ENCODE measurements at places on chromosomes 11 and 22.

- DNase-seq = no peak
These were observed 313.0 kb downstream of the BRD1 start for GRCh38 chr22:49514641-49515040.

DNA sequence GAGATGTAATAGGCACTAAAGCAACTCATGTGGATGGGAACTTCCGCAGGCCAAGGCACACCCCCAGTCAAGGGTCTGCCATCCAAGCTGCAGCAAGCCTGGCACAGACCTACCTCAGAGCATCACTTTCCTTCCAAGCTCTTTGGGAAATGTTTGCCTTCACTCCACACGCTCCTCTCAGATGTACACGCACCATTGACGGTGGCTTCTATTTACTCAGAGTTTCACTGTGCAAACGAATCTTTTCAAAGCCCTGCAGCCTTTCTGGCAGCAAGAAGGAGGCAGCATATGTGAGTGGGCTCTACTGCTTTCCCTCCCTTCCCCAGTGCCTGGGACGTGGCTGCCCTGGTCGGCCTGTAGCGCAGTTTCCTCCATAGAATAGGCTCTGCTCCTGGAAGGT is 60.9 kb upstream of the USP47 start:
- no peak for DNase-seq

DNA sequence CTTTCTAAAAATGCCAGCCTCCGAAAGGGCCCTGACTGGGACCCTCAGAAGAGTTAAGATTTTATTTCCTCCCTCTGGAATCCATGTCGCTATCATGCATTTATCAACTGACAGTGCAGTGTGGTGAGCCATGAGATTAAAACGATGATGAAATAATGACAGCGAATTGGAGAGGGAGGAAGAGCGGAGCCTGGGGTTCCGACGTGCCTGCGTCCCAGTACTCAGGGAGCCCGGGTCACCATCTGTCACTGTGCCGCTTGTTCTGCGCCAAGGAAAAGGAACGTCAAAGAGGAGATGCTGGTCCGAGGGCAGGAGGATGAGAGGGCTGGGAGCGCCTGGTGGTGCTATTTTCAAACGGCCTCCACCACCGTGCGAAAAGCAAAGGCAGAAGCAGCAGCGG is 46.2 kb downstream of the MACROD1 start:
- no peak for DNase-seq

- no peak for DNase-seq
These were observed 31.3 kb upstream of the SLN start for GRCh38 chr11:107743191-107743590.

DNA sequence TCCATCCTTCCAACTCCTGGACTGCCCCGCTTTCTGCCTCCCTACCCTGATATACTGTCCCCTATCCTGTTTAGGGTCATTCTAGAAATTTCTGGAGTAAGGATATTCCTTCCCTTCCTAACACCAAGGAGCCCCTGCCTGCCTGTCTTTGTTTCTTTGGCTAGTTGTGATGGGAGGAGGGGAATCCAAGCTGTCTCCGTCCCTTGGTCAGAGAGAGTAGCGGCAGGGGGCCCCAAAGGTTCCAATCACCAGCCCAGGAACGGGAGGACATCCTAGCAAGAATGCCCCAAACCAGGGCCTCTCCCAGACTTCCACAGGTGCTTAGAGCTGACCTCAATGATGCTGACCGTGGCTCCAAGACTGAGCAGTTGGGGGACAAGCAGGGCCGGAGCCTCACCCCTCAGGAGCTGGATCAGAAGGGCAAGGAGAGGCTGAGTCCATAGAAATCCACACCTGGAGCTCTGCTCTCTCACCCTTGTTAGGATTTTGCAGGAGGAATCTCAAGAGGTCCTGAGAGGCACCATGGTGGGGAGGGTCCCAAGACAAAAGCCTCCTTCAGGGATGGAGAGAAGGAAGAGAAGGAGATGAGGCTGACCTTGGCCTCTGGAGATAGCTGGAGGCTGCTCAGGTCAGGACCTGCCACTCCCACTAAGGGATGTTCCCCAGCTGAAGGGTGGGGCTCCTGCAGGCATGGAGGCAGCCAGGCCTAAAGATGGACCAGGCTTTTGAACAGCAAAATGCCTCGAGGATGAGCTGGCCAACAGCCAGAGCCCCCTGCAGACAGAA is 13.6 kb downstream of the SLC22A12 start:
- DNase-seq = no peak

DNA sequence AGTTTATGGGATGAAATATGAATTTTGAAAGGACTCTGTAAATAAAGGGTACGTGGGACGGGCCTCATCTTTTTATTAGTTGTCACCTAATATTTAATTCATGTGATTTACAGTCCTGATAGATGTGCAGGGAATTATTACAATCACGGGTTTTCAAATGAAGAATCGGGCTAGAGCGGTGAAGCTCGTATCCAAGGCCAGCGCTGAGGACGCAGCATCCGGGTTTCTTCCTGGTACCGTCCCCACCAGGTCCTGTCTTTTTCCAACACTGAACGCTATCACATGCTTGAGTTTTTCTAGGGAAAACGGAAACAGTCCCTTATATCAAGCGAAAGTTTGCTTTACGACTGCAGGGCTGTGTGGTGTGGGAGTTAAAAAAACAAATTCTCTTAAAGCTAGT is 787 bp downstream of the SMDT1 start:
- DNase-seq = no peak

DNA sequence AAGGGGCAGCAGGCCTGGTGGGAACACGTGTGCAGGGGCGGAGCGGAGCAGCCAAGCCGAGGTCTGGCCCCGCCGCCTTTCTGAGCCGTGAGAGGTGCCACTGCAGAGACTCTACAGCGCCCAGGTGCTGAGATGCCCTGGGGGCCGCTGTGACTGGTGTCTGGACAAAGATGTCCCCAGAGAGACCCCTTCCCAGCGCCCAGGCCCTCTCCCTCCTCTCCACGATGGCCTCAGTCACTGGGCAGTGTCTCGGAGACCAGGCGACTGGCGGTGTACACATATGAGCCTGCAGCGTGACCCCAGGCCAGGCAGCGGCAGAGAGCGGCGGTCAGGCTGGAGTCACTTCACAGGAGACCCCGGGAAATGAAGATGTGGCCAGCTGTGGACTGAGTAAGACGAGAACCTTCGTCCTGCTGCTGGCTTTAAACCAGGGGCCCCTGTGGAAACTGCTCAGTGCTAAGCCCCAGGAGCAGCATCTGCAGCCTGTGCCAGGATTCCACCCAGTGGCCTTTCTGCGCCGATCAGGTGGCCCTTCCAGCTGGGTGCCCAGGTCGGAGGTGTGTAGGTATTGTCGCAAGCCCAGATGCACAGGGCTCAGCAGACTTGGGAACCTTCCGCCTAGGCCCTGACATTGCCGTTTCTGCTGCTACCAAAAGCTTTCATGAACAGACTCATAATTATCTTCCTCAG is 34.7 kb downstream of the MOB2 start:
- no peak for DNase-seq

GRCh38 chr11:65113361-65113756 is 1.7 kb downstream of the TM7SF2 start:
- no peak for DNase-seq

DNA sequence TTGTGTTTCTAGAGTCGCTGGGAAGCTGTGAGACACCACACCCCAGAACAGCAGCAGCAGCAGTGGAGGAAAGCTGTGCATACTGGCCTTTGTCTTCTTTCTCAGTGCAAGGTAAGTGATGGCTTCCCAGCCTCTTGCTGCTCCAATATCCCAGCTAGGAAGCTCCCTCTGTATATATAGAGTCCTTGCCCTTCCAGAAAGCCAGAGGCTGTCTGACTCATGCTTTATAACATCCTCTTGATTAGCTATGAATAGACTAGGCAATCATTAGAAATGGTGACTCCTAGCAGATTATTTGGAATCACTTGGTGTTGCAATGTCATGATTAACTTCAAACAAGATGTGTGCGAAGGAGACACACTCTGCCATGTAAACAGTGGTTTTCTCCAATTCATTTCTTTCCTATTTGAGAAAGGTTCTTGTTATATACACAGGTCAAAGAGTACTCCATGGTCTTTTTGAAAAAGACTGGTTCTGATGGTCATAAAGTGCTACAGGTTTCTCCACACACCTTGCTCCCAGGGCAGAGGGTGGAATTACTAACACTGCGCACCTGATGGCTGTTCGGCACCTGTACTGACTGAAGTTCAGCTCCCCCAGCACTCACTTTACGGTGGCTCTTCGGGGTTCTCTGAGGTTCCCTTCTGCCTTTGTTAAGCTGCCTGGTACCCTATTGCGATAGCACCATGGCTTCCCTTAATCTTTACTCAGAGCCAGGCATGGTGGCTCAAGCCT is at the start of gene MMP1:
Gene MMP1, minus strand, starts transcription at position 149 of the 735 bp plus-strand sequence. Its CDS starts 68 bp downstream, at position 81.
- no peak for DNase-seq
